ENCODE measurements at places on chromosomes 7 and 10. TPM values are rescaled to one million over a fixed set of nuclear protein-coding genes. Genes with fewer than 3 reads are reported as not detected.

DNA sequence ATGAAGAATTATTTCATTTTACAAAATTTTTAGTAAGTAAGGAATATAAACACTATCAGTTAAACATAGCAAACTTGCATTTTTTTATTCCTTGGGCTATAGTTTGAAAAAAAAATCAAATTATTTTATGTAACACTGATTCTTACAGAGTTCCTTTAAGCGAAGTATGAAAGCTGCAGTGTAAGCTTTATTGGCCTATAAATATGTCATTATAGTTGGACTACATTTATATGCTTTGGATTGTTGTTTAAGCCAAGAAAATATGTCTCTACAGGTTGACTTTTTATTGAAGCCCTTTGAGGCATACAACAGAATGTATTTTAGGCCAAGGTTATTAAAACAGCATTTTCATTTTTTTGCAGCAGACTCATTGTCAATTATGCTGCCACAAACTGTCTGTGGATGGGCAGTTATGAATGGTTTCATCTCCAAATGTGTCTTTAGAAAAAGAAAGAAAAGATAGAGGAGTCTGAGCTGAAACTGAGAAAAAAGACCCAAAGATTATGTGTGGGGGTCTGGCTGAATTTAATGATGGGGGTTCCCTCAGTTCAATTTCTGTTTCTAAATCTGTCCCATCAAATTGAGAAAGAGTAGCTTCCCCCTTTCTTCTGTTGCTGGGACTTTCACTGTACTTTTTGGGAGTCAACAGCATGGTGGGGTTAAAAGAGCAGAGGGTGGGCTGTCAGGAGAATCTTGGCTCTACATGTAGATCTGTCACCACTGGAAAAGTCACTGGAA lies 43.1 kb downstream of the ARID5B start:
- DNase-seq = peak; percentile 90

DNA sequence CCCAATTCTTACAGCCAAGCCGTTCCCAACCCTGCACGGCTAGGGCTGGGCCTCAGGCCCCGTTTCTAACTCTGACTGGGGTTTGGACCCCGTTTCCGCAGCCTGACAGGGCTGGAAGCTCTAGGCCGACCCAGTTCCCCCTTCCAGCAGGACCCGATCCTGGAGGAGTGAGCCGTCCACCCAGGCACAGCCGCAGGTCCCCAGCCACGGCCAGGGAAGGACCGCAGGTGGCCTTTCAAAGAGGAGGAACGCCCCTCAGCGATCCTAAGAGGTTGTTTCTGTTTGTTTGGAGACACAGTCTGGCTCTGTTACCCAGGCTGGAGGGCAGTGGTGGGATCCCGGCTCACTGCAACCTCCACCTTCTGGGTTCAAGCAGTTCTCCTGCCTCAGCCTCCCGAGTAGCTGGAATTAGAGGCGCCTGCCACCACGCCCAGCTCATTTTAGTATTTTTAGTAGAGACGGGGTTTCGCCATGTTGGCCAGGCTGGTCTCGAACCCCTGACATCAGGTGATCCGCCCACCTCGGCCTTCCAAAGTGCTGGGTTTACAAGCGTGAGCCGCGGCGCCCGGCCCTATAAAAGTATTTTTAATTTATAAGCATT lies 778 bp upstream of the GET4 start:
- DNase-seq = no peak

DNA sequence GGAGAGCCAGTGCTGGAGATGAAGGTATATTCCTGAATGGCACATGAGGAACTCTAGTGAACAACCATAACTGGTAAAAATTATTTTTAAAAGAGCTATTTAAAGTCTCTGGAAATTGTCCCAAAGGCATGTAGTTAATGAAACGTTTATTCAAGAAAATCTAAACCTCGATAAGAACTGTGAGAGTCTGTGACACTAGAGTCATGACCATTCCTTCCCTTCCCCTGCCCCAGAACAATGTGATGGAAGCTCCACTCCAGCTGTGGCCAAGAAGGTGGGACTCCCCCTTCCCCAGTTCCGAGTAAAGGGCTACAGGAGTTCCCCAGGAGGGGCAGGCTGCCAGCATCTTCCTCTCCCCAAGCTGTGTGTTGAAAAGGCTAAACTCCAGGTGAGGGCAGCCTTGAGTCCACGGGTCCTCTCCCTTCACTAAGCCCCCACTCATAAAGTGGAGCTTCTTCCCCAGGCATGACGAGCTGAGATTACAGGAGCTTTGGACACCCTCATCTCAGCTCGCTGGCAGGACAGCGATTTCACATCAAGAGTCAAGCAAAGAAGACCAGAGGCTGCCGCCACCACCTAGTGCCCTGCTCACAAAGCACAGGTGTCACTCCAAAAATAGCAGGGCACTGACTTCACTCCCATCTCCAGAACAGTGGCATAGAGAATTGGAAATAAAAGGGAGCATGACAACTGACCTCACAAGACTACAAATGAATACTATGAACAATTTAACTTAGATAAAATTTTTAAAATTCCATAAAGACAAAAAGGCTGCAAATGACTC lies 68.5 kb downstream of the NHLRC2 start:
- DNase-seq = no peak

DNA sequence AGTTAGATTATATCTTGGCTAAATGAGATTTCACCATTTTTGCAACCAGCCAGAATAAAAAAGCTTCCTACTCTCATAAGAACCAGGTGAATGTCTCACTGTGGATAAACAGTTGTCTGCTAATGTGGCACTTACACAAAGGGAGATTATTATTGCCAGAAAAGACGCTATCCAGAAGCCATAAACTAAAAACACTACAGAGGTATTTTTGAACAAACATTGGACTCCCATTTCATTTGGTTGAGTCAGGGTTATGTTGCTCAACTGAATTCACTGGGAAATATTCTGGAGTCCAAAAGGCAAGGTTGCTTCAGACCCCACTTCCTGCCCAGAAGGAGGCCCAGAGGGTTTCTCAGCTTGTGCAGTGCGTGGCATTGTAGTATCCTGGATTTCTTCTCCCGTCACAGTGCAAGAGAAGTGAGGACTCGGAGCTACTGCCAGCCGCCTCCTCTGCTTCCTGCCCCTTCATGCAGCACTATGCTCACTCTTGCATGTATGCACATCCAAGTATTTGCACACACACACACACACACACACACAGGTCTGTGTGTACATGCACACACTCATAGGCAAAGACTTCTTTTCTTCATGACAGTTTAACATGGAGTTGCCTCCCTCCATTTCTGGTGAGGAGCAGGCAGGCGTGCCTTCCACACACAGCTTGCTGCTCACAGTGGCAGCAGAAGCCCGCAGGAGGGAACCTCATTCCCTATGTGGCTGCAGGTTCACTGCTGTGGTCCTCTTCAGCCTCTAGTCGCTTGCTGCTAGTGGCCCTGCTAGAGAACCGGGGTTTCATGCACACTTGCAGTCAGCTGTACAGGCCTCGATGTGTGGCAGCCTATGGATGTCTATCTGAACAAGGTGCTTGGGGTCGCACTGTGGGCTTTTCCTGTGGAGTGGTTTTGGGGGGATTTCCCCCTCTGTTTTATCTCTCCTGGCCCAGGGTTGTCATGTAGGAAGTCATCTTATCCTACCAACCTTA lies 10.1 kb downstream of the DENND10 start:
- DNase-seq = peak; percentile 54

- no peak for DNase-seq
These were observed 10.8 kb downstream of the STAMBPL1 start for GRCh38 chr10:88890681-88891381.

DNA sequence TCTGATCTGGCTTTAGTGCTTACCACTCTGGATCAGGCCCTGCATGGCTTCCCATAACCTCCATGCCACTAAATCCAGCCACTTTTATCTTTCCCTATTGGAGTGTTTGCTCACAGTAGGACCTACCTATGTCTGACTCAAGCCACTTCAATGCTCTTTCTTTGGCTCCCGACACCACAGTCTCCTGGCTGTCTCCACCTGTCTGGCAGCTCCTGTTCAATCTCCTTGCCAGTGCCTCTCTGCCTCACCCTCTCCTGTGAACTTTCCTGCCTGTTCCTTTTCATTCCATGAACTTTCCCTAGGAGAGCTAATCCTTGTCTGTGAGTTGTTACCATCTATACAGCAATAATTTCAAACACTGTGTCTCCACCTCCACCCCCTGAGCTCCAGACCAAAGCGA lies 82.6 kb upstream of the UCN3 start:
- no peak for DNase-seq

- DNase-seq = peak; percentile 13
These were observed 81.3 kb downstream of the C10orf105 start for GRCh38 chr10:71638064-71638821.

DNA sequence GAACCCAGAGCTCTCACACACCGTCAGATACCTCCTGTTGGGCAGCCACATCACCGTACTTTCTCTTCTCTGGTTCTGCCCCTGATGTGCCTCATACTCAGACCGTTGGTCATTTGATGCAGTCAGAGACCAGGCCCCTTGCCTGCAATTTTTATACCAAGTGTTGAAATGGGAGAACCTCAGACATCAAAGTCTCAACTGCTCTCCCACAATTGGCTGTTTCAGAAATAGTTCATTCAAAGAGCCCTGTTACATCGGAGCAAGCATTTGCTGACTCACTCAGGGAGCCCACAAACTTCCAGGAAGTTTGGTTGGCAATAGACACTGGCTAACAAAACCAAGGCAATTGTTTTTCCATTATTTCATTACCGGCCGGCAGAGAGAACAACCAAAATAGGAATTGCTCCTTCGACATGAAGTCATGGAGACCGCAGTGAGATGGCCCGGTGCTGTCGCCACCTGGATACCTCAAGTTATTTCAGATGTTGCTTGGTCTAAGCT lies 33.5 kb upstream of the ADAM12 start:
- DNase-seq = peak; percentile 46

DNA sequence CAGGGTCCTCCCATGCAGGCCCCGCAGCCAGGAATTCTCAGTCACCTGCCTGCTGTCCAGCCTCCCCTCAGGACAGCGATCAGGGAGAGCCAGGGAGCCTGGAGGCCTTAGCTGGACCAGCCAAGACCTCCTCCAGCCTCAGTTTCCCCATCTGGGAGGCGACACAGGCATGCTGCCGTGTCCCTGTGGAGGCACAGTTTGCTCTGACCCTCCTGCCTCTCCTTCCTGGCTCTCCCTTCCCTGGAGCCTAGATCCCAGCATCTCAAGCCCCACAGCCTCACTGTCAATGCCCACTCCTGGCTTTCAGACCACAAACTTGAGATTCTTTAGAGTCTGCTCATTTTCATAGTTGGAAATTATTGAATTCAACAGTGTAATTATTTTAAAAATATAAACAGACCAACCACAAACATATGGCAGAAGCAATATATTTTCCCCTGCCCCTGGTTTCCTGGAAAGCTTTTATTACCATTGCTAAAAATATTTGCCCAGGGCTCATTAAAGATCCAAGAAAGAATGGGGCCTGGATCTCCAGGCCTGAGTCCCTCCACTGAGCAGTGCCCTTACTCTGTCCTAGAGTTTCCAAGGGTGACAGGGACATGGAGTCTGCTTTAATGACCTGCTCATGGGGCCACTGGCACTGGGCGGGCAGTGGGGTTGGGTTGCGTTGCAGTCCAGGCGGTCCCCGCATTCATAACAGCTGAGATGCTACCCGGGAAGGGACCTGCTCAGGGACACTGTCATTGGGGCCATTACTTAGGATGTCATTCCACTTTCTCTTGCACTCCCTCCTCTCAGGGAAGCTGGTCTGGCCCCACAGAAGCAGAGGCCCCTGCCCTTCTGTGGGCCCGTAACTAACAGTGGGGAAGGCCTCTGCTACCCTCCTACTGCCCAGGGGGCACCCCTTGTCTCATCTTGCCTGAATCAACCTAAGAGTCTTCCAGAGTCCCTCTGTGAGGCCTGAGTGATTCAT lies 81.6 kb upstream of the CHST15 start:
- DNase-seq = no peak

DNA sequence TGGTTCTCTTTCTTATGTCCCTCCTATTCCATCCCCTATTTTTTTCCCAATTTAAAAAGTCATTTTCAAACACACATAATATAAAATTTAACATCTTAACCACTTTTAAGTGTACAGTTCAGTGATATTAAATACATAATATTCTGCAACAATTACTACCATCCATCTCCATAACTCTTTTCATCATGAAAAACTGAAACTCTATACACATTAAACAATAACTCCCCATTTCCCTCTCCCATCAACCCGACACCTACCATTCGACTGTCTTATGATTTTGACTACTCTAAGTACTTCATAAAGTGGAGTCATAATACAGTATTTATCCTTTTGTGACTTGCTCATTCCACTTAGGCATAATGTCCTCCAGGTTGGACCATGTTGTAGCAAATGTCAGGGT lies 2.6 kb downstream of the KIF11 start:
- no peak for DNase-seq

- peak; percentile 10 for DNase-seq
These were observed 171.7 kb downstream of the FAM107B start for GRCh38 chr10:14602807-14603533.

GRCh38 chr7:78690174-78690573 lies 763.3 kb downstream of the MAGI2 start:
- DNase-seq = no peak

DNA sequence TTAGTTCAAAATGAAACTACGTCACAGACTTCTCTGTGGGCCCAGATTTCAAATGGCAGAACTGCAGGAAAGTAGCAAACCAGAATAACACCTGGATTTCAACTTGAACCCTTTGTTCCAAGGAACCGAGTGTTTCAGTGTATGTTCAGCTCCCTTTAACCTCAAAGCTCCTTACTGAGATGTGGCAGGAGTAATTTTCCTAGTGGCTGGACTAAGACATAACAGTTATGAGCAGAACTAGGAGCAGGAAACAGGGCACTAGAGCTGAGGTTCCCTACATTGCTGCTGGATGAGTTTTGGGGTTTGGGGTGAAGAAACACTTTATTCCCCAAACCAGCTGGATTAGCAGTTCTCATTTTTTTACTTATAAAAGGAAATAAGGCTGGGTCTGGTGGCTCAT lies 50.1 kb downstream of the NSUN6 start:
- DNase-seq = no peak

DNA sequence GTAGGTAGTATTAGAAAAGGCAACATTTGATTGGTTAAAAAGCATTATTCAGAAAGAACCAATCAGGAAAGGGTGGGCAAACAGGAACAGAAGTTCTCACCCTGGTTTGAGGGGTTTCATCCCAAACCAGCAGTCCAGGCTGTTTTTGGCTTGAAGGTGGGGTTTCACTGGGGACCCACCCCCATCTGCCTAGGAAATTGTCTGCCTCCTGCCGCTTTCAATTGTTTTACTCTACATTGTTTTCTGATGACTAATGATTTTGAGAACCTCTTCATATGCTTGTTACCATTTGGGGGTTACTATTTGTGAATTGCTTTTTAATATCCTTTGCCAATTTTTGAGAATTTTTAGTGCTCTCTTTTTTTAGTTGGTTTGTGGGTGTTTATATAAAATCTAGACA lies 3.3 kb upstream of the PCBD1 start:
- peak; percentile 23 for DNase-seq

- peak; percentile 29 for DNase-seq
These were observed 66.7 kb upstream of the PITRM1 start for GRCh38 chr10:3239066-3239919.

Gene FAM25A
- 11.4 TPM for total RNA-seq

Gene GPR141
- total RNA-seq = not detected

Gene WIPF3
- 3.3 TPM for total RNA-seq

Gene ADAM8
- total RNA-seq = 113 TPM

Gene PTPN20
- 3.9 TPM for total RNA-seq

Gene SLC13A1
- total RNA-seq = not detected

Gene ENKUR
- not detected for total RNA-seq

Gene NPC1L1
- 0.04 TPM for total RNA-seq

Gene PON2
- total RNA-seq = 56.4 TPM

Measured in PC-3 (cell line).